Renal pelvis (tissue), 12 donors: ENCODE measurements at places on chromosomes 16 and 17.
A peak's percentile ranks its signal among the peaks of the same experiment; 100 is the strongest.

- DNase-seq, result no peak
Observed at GRCh38 chr16:4215106-4215505, 26.8 kb downstream of the SRL start.

DNA sequence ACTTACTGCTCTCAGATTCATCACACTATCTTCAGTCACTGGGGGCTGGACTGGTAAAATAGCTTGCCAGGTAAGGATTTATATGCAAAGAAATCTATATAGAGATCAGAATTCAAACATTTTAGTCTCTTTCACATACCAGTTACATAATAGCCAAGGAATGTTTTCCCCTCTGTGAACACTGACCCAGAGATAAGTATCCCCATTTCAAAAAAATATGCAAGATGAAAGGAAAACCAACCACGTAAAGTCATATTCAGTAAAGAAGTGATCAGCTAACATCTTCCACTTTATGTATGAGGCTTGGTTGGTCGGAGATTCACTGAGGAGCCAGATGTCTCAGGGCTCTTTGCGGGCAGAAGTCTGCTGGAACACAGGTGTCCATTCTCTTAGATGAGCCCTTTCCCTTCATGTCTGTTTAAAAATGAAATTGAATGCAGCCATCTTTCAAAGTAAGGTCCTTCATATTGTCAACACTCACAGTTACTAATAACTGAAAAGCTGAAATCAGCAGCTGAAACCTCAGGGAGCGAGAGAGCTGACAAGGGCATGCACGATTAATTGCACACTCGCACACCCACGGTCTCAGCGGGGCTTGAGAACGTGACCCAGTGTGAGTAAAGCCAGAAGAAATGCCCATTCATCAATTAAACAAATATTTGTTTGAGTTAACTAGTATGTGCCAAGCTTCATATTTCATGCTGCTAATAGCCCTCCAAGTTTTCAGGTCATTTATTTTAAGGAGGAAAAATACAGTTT, 161.2 kb downstream of the MRTFB start:
- peak; percentile 28 for DNase-seq

GRCh38 chr16:68790130-68790761, 53.1 kb upstream of the TANGO6 start:
- peak; percentile 17 for DNase-seq

DNA sequence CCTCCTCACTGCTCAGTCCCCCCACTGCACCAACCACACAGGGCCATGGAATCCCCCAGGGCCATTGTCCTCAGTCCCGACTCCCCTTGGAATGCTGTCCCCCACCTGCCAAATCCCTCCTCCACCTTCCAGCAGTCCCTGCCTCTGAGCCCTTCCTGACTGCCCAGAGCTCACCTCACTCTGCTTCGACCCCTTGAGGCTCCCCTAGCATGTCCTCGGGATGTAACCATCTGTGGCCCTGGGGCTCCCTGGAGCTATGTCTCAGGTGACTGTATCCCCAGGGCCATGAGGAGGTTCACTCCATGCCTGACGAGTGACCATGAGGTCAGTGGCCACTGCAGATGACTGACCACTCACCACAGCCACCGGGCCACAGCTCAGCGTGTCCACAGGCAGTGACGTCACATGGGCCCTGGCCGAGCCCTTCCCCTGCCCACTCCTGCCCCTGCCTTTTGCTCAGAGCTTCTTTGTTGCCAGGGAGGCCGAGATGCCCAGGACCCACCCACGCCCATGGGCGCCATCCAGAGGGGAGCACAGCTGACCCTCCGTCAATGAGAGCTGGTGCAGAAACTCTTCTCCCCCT, 7.7 kb upstream of the PIEZO1 start:
- DNase-seq, result no peak

DNA sequence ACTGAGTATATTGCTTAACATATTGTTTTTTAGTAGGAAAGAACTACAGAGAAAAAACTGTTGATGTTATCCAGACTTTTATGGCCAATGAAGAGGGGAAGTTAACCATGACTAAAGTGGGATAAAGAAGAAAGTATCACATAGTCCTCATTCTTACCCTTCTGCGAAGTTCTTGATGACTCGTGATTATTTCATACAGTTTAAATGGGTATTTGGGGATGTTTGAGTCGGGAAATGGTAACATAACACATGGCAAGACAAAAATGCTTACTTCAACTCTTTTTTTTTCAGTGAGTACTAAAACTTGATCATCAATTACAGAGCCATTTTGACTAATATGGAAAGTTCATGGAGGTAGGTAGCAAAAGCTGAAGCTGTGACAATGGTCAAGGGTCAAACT, 4.9 kb downstream of the POLG2 start:
- DNase-seq, result no peak

DNA sequence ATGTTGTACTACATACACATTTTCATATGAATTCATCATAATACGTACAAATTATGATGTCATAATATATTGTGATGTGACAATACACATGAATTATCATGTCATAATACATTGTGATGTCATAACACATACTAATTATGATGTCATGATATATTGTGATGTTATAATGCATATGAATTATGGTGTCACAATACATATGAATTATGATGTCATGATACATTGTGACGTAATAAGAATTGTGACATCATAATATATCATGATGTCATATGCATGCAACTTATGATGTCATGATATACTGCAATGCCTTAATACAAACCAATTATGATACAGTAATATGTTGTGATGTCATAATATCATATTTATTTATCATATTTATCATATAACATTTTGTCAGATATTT, 2074.3 kb downstream of the TP53TG3F start:
- DNase-seq, result no peak

DNA sequence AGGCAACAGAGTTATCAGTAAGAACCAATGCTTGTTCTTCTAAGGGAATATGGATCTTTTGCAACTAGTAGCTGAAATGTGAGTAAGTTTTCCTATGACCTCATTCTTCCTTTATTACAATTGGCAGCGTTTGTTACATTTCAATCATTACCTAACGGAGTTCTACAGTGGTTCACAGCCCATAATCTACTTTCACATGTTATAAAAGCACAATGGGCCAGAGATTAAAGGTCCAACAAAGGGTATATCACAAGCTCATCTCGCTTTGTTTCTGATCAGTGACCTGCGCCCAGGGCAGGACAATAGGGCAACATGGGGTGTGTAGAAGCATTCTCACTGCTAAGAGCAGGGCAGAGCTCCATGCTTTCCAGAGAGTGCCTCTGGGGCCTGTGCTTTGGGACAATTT, 279.9 kb upstream of the DYNLRB2 start:
- no peak for DNase-seq

DNA sequence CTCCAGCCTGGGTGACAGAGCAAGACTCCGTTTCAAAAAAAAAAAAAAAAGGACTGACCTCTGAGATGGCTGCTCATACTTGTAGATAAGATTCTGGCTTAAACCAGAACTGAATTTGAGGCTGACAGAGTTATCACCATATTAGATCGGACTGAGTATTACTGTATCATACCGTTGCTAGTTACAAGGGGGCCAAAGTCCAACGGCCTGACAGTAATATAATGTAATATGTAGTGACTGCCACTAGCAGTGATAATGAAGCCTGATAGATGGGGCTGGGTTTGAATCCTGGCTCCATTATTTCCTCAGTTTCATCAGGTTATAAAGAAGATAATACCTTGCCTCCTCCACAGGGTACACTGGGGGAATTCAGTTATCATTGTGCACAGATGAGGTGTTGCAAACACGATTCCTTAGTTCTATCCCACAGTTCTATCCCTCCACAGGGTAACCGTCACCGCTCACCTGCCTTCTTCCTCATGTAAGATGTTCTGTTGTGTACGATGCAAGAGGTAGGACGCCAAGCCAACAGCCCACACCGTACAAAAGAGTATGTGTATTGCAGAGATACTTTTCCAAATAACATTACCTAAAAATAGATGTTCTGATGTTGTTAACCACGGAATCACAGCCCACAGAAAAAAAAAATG, 5.2 kb downstream of the TMEM220 start:
- no peak for DNase-seq

- peak; percentile 31 for DNase-seq
Observed at GRCh38 chr16:89909777-89910716, 8.6 kb upstream of the MC1R start.

GRCh38 chr16:27500801-27501200, 48.9 kb downstream of the GTF3C1 start:
- no peak for DNase-seq

DNA sequence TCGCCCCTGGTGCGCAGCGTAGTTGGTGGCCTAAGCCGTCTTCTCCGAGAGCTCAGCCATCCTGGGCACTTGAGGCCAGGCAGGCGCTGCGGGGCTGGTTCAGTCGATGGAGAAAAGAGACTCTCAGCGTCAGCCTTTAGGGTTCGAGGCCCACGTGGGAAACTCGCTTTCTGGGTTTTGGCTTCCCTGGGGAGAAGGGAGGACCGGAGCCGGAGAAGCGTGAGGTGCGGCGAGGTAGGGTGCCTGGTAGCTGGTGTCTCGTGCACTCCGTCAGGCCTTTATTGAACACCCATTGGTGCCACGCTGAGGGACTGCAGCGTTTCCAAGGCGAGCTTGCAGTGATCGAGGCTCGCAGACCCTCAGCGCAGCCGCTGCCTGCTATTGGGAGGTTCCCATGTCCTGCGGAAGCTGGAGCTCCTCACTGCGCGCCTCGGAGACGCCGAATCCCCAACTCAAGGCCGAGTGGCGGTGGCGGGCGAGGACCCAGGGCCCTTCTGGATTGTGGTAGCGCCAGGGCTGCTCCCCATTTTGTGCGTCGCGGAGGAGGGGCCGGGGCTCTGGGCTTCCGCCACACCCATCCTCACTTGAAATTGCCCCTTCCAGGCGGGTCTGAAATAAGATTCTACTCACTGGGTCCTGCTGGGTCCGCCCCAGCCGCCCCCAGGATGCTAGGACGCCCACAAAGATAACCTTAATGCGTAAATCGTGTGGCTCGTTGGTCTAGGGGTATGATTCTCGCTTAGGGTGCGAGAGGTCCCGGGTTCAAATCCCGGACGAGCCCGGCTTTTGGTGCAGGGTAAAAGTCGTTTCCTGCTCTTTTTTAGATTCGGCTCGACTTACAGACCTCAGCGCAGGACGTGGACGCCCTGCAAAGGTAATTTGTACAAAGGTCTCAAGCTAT, 1.2 kb downstream of the OR1F1 start:
- DNase-seq, result no peak

- no peak for DNase-seq
Observed at GRCh38 chr17:53792997-53793396, 29.7 kb upstream of the KIF2B start.

DNA sequence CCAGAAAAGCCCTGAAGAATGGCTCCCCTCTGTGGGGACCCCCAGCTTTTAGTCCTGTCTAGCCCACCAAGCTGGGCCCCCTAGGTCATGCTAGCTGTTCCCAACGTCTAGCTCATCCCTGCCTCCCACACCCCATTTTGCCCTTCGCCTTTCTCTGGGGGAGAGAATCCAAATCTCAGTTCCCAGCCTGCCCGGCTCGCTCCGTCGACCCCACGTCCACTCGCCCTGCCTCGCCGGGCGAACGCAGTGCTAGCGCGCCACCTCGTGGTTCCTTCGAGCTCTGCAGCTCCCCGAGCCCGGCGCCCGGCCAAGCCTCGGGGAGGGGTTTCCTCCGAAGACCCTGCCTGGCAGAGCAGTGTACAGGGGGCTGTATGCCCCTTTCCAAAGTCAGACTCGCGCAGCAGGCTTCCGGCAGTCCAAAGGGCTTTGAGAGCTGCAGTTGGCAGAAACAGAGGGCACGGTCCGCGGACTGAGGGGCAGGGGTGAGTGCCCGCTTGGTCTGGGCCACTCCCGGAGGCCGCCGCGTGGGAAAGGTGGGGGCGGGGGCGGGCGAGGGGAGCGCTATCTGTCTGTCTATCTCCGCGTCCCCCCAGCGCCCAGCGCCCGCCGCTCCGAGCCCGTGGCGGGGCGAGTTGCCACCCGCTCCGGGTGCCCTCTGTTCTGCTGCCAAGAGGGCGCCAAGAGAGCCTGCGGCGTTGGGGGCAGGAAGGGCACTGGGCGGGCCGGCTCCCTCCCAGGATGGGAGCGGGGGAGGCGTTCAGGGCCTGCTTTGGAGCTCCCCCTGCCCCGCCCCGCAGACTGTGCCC, 1.7 kb upstream of the DLX3 start:
- no peak for DNase-seq

DNA sequence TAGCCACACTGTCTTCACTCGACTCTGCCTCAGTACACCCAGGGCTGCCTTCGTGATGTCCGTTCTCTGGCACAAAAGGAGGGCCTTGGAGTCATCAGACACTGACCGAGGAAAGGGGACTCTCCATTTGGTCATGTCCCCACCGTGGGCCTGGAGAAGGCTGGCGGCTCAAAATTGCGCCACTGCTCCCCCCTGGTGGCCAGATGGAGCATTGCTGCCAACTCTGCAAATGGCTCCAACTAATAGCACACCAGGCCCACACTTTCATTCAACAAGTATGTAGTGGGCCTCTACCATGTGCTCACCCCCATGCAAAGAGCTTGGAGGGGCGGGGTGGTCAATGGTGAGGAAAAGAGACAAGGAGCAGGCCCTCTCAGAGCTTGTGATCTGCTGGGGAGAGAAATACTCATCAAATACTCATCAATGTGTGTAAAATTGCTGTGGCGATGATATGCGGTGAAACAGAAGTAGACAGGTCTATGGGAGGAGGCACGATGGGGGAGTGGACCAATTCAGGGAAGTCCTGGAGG, 5.2 kb upstream of the GRIN2C start:
- DNase-seq, result peak; percentile 63

DNA sequence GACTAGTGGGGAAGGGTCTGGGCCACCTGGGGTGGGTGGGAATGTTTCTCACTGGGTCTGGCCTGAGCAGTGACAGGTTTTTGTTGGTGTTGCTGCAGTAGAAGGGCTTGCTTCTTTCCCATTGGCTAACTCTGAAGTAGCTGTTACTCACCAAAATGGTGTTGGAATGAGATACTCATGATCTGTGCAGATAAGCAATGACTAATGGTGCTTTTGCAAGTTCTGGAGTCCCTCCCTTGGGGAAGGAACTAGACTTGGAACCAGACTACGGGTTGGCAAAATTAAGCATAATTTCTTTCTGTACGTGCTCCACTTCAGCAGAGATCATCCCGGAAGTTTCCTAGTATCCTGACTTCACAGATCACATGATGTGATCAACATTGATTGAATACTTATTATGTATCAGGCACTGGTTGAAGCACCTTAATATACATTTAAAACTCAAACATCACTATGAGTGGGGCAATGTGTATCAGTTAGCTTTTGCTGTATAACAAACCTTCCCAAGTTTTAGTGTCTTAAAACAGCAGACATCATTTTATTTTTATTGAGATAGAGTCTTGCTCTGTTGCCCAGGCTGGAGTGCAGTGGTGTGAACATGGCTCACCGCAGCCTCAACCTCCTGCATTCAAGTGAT, 30.1 kb downstream of the CHP2 start:
- no peak for DNase-seq

- DNase-seq, result peak; percentile 53
Observed at GRCh38 chr16:66152823-66153393, 213.6 kb upstream of the CDH5 start.

GRCh38 chr17:80704381-80704819, 159.8 kb downstream of the RPTOR start:
- DNase-seq, result no peak

GRCh38 chr17:6098050-6098822, 28.1 kb downstream of the WSCD1 start:
- peak; percentile 19 for DNase-seq
